Activated naive CD4-positive, alpha-beta T cell (primary cell): ENCODE measurements at places on chromosomes 2 and 18.

- DNase-seq, result no peak
Observed at GRCh38 chr2:6958616-6959235, 41.5 kb downstream of the RNF144A start.

DNA sequence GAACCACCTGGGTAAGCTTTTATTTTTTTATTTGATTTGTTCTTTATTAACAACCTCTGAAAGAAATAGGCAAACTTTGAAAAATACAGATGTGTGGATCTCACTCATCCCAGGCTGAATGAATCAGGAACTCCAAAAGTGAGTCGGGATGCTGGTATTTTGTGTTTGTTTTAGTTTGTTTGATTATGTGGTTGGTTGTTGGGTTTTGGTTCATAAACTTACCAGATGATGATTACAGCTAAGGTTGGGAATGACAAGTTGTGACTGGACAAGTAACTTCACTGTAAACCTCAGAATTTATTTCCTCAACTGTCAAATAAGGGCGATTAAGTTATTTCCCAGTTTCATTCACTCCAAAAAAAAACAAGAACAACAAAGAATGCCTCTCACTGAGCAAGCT lies 80.5 kb upstream of the KIF5C start:
- no peak for DNase-seq

DNA sequence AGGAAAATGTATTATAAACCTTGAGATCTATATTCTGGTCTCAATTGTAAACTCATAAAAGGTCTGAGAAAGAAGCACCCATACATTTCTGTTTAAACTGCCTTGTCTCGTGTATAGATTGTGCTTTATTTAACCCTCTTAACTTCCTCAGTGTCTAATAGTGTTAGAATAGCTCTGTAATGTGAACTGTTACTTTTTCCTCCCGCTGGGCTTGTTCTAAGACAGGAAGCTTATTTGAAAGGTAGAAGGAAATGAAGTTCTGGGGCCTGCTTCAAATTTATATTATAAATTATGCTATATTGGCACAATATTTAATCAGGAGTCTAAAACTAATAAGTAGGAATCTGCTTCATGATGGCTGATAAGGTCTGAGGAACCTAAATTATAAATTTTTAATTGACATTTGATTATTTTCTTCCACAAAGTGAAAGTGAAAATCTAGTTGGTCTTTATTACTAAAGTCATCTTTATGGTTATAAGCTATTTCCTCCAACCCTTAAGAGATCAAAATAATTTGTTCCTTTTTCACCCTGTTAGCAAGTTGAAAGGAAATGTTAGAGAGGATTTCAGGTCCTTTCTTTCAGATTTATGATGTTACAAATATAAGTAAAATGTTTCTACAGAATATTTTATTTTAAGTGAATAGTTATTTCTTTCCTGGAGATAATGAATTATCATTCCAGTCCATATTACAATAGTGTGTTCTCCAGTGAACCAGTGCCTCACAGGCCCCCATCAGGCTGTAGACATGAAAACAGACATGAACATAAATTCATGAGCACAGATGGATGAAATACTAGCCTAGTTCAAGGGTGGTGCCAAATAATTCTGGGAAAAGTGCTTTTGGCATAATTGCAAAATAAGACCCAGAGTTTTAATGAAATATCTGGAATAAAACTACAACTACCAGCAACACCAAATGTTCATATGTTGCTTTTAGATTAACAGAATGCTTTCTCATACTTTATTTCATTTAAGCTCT lies 7.9 kb downstream of the MFSD6 start:
- no peak for DNase-seq

DNA sequence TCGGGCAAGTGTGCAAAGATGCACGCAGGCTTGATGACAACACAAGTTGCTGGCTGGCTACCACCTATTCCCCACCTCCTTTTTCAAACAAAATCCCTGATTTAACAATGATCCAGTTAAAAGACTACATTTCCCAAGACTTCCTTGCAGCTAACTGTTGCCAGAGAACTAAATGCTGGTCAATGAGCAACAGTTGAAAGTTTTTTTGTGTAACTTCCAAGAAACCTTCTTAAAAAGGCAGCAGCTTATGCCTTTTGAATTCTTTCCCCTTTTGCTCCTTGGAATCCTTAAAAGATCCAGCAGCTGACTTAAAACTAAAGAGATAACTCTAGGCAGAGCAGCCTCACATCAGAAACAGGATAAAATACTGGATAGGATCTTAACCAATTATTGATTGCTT lies 38.5 kb downstream of the NPHP1 start:
- no peak for DNase-seq

GRCh38 chr2:14385043-14385442 lies 247.5 kb upstream of the LRATD1 start:
- no peak for DNase-seq
